Activated CD4-positive, alpha-beta T cell treated with anti-CD3 and anti-CD28 coated beads for 48 hours (primary cell): ENCODE measurements at places on chromosomes 11 and 22.

DNA sequence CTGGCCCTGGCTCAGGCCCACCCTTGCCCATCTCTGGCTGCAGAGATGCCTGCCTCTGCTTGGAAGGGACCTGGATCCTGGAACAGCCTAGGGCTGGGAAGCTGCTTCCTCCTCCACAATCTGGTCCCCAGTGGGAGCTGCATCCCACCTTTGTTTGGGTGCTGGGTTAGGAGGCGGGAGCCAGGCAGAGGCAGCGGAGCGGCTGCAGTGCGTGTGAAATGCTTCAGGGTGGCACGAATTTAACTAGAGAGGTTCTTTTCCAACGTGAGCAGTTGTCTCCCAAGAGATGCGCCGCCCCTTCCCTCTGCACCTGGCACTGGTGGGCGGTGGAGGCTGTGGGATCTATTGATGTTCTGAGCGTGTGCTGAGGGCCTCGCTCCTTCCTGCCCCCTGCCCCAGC, 31.6 kb downstream of the BRSK2 start:
- no peak for DNase-seq

DNA sequence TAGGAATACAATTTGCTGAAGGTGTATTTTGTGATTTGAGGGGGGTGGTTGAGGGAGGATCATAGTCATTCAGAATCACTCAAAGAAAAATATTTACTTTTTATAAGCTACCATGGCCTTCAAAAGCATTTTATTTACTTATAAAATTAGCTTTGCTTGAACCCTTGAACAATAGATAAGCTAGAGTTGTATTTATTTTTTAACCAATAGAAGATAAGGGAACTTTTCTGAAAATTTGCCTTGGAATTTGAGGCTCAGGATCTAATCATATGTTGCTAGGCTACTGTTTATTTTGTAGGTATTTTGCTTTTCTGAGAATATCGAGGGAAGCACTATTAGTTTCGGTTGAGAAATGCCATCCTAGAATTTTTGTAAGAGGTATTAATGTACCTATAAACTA, 82.1 kb downstream of the EMSY start:
- no peak for DNase-seq

- DNase-seq = no peak
Observed at GRCh38 chr11:92735039-92735438, 234.4 kb upstream of the MTNR1B start.

GRCh38 chr11:128595221-128595620, 7.9 kb upstream of the ETS1 start:
- no peak for DNase-seq

- DNase-seq = peak; percentile 51
Observed at GRCh38 chr11:123020968-123021367, 39.3 kb upstream of the BSX start.

DNA sequence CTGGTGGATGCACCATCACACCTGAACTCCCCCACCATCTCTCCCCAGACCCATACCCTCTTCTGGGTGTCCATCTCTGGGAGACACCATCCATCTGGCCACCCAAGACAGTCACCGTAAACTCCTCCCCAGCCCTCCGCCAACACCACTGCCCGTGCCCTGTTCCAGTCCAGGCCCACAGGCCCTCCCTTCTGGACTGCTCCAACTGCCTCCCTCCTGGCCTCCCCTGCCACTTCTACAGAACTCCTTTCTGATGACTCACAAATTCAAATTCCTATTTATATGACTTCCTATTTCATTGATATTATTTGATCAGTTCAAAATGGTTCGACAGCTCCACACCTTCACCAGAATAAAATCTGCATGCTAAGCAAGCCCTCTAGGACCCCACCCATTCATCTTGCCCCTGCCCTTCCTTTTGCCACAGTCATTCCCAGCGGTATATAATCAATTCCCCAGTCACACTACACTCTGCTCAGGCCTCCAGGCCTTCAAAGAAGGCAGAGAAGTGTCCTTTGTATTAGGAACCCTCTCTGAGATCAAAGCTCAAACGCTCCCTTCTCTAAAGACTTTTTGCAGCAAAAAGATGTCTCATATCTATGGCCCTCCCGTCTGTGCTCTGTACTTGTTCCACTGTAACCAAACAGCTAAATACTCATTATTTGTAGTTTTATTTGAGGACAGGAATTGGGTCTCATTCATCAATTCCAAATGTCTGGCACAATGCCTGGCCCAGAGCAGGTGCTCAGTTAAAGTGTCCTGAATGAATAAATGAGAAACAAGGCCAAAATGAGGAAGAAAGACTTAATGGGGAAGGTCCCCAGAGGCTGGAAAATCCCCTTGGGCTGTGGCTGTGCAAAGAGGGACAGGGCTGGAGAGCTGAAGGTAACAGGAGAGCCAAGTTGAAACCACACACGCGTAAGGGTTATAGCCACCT, 29.0 kb downstream of the MYH9 start:
- no peak for DNase-seq

DNA sequence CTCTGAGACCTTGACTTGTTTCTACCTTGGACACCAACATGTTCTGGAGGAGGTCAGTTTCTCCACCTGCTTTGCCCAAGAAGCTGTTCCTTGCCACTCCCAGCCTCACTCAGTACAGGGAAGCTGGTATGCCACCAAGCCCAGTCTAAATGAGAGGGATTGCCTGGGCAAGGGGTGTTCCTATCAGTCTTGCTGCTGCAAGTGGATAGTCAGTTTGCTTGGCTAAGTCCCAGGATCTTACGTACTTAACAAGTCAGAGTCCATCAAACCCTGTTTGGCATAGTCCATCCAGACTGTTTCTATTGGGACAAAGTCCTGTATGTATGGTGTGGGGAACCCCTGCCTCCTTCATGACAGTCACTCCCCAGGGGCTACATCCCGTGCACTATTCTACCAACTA, 66.6 kb downstream of the RPL27A start:
- no peak for DNase-seq

GRCh38 chr11:19345848-19346681, 105.3 kb upstream of the E2F8 start:
- DNase-seq = no peak

DNA sequence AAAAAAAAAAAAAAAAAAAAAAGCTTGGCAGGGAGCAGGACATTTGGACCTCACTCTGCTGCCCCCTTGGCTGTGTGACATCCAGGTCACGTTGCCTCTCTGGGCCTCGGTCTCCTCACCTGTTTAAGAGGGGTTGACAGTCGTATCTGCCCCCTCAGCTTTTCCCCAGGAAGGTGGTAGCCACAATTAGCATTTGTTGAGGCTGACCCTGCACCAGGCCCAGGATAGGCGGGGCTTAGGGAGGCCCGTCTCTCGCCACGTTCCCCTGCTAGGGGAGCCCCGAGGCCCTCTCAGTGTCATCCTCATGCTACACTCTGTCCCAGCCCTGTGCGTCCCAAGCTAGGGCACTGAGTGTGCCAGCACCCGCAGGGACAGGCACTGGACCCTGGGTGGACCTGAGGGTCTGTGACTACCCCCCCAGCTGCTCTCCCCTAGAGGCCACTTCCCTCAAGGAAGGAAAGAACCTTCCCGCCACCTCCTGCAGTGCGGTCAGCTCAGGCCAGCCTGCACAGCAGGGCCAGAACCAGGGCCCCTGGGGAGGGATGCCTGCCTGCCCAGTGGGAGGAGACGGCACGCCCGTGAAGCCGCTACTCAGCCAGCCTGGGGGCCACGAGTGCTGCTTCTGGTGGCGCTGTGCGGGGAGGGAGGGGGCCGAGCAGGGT, 38.5 kb upstream of the PPARA start:
- no peak for DNase-seq

DNA sequence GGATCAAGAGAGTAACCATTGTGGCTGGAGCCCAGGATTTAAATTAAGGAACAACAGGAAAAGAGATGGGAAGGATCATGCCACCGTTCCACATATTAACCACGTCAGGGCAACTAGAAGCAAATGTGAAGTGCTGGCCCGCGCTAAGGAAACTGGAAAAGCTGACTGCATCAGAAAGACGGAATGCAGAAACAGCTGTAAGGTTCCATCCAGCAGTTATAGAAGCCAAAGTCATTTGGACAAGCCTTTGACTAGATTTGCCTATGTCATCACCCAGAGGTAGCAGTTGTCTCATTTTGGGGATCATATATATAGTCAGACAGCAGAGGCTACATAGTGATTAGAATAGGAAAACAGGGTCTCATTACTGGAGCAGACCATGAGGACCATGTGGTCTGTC, 43.0 kb upstream of the CRTAM start:
- DNase-seq = no peak

DNA sequence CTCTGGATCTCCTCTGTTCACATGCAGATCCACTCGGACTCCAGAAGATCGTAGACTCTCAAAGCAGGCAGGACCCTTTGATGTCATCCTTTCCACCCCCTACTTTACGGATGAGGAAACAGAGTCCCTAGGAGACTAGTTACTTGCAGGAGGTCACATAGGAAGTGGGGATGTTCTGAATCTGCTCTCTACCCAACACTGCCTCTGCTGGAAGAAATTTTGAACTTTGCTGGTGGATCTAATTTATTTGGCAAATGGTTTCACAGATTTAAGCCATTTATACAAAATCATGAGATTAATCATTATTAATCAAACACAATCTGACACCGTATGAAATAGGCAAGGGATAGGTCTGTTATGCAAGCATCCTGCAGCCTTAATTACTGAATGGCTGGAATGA, 55.0 kb upstream of the USP47 start:
- no peak for DNase-seq

DNA sequence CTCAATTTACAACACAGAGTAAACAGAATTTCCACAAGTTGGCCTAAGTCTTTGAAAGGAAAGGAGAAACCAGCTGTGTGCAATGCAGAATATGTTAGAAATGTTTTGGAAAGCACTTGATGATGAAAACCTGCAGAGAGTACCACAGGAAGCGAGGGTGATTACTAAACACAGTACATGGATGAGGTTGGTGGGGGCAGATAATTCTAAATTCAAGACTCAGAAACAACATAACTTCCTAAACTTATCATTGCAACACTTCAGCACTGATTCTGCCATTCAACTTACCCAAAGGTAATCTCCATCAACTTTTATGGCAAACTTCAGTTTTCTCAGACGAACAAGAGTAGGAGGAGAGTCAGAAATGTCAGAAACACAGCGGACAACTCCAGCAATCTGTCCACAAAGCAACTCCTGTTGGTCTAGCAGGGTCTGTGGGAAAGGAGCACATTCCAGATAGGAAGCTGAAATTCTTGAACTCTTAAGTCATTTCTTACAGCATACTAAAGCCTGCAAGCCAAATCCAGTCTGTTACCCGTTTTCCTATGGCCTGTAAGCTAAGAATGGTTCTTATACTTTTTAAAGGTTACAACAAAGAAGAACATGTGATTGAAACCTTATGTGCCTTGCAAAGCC, 6.8 kb downstream of the HPS4 start:
- DNase-seq = no peak

- DNase-seq = no peak
Observed at GRCh38 chr11:123055191-123055901, 6.6 kb downstream of the HSPA8 start.

DNA sequence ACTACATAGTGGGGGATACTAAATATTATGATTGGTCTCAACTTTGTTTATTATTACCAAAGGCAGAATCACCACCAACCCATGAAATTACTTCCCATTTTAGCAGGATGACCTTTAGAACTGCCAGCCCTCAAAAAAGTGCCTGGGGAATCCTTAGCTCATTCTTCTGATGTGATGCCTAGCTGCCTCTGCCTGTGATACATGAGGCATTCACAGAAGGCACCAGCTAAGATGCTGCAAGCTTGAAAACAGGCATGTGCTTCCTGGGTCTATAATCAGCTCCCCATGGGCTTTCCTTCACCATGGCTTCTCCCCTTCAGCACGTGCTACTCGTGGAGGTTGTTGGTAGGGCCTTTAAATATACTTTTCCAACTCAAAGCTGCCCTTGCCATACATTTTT, 50.4 kb upstream of the ARHGAP20 start:
- DNase-seq = no peak

GRCh38 chr22:38317122-38317994, at the start of gene CSNK1E:
CSNK1E (minus strand) TSS chr22:38317433; CDS start chr22:38314157, 3,276 bp downstream.
- peak; percentile 77 for DNase-seq

- no peak for DNase-seq
Observed at GRCh38 chr22:26409719-26410335, 19.2 kb upstream of the ASPHD2 start.

GRCh38 chr11:98600786-98601773, 419.7 kb upstream of the CNTN5 start:
- no peak for DNase-seq

GRCh38 chr11:130037881-130038585, 31.7 kb upstream of the APLP2 start:
- no peak for DNase-seq

DNA sequence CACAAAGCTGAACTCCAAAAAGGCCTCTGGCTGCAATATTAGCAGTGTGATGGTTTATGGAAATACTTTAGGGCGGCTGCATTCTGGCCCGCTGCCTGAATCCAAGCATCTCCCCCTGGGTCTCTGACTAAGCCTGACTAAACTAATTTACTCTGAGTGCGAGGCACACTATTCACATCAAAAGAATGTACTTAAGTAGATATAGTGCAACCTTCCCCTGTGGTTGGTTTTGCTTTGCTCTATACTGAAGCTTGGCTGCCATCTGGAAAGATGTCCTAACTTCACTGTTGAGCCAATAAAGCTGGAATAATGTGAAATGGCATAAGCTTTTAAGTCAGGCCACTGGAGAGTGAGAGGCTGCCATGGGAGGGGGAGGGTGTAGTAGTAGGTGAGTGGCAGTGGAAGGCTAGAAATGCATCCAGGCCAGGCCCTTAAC, 321.6 kb downstream of the AASDHPPT start:
- DNase-seq = no peak

- no peak for DNase-seq
Observed at GRCh38 chr22:50170453-50171318, at the start of gene PANX2. PANX2 (plus strand) TSS chr22:50170731; CDS start chr22:50170731, 0 bp downstream.

- no peak for DNase-seq
Observed at GRCh38 chr22:24414523-24414922, 12.9 kb upstream of the ADORA2A start.

- no peak for DNase-seq
Observed at GRCh38 chr11:101915791-101916291, 481 bp downstream of the ANGPTL5 start.

DNA sequence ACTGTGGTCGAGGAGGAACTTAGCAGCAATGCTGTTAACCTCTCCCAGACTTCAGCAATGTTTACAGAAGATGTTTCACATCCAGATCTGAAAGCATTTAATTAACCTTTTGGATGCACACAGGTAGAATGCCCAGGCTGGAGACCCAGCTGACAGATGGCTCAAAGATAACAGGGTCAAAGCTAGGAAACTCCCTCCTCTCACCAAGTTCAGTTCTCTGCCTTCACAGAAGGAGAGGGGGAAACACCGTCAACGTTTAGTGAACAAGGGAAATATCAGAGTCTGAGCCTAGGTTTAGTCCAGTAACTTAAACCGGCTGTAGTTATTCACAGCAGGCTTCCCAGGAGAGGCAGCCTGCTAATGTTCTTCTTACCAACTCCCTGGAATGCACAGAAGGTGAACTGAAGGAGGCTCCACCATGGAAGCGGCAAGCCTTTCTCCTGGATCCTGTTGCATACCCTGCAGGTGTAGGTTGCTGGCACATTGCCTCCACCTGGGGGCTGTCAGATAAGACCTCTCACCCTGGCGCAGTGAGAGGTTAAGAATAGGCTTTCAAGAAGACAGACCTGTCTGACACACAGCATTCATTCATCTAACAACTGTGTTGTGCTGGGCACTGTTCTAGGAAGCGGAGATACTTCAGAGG, 23.5 kb upstream of the ANKK1 start:
- no peak for DNase-seq

- DNase-seq = peak; percentile 70
Observed at GRCh38 chr11:1260023-1260501, 37.2 kb downstream of the MUC5B start.
